ENCODE measurements at places on chromosomes 7 and 10.

DNA sequence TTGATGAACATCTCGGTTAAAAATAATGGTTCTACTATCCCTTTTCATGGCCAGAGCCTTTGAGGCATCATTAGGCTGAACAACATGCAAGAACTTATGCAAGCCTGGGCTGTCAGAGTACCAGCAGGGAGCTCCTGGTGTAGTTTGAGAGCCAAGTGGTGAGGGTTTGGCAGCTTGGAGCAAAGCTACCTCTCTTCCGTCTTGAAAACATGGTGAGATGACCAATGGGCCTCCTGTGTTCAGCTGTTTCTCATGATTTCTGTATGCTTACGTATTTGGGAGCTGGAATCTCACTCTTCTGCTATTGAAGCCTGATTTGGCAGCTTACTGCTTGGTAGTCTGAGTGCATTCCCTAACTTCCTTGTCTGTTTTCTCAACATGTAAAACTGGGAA is 150.4 kb downstream of the CXCL12 start:
- no peak for DNase-seq

GRCh38 chr7:93562106-93562505 is 12.4 kb downstream of the CALCR start:
- DNase-seq = no peak

DNA sequence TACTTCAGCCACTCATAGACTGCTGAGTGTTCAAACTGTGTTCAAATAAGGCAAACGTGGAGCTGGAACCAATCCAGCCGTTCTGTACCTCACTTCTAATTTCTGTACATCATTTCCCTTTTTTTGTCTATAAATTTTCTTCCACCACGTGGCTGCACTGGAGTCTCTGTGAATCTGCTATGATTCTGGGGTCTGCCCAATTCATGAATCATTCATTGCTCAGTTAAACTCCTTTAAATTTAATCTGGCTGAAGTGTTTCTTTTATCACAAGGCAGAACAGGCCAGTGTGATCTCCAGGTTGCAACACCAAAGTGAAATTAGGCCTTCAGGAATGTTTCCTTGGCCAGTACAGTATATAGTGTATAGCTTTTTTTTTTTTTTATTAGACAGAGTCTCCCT is 53.5 kb downstream of the DNAJC12 start:
- DNase-seq = no peak

GRCh38 chr10:88851706-88852105 is at the start of gene ANKRD22:
ANKRD22 (minus strand) TSS chr10:88851844; CDS start chr10:88851607, 237 bp downstream.
- DNase-seq = no peak

DNA sequence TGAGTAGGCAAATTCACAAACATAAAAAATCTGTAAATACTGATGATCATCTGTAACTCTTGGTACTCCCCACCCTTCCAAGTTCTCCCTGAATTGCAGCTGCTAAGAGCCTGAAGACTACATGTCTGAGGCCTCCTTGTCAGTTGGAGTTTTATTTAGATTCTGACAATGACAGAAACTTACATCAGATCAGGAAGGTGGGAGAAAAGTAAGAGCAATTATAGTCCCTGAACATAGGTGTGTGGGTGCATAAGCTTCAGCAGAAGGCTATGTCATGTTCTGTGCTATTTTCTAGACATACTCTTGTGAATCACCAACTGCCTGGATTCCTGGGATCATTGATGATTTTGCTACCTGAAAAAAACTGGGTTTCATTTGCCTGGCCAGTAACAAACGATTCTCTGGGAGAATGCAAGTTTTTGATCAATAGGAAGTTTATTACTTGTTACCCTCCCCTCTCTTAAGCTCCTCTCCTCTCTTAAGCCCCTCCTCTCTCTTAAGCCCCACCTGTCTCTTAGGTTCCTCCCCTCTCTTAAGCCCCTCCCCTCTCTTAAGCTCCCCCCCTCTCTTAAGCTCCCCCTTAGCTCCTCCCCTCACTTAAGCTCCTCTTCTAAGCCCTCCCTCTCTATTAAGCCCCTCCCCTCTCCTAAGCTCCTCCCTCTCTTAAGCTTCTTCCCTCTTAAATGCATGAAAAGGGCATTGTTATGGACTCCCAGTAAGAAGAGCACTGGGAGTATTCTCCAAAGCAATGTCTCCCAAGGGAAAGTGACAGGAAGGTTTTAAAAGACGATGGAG is 1183.4 kb upstream of the AUTS2 start:
- no peak for DNase-seq

- DNase-seq = no peak
These were observed 59.1 kb downstream of the PDGFA start for GRCh38 chr7:460374-461116.
